MCF 10A (cell line): ENCODE measurements at places on chromosomes 12 and 14. TPM values are rescaled to one million over a fixed set of nuclear protein-coding genes. Genes with fewer than 3 reads are reported as not detected.
A peak's percentile ranks its signal among the peaks of the same experiment; 100 is the strongest.

Gene DICER1
- 35.6 and 48.6 TPM in 2 replicates for total RNA-seq

DNA sequence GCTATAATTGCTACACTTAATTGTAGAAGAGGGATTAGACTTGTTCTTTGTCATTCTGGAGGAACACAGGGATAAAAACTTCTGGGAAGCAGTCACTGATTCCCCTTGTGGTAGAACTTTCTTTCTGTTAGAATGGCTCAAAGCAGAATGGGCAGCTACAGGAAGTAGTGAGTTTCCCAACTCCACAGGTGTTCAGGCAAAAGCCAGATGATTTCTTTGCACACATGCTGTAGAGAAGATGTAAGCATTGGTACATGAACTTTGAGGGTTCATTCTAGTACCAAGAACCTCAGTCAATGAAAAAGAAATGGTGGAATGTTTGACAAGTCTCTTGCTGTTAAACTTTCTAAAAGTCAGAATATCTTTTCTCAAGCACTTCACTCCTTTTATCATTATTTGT is 4.3 kb downstream of the NDUFA9 start:
- H3K27ac ChIP-seq, result no peak overlapping the region
- no peak for DNase-seq
- no peaks in the 10 kb centered on the region for H3K27me3 ChIP-seq
- no peak overlapping the region for H3K4me3 ChIP-seq

Gene MYO1H
- total RNA-seq, result not detected in 2 replicates

Gene SYT10
- total RNA-seq, result not detected in 2 replicates

- no peaks in the 10 kb centered on the region for H3K4me1 ChIP-seq
- H3K27me3 ChIP-seq, result no peaks in the 10 kb centered on the region
- no peak for DNase-seq
Observed at GRCh38 chr14:77838831-77839511, 39.1 kb downstream of the ADCK1 start.

GRCh38 chr12:122086641-122087285 is 8.2 kb downstream of the MLXIP start:
- no peak for DNase-seq
- peak overlapping the region; percentile 18 for H3K27ac ChIP-seq
- no peaks in the 10 kb centered on the region for H3K27me3 ChIP-seq
- H3K36me3 ChIP-seq, result peaks cover 63% of the 10 kb centered on the region
- peaks cover 15% of the 10 kb centered on the region for H3K4me1 ChIP-seq

Gene GNB3
- total RNA-seq, result 0.47 TPM in 1 of 2 replicates, not detected in the other

DNA sequence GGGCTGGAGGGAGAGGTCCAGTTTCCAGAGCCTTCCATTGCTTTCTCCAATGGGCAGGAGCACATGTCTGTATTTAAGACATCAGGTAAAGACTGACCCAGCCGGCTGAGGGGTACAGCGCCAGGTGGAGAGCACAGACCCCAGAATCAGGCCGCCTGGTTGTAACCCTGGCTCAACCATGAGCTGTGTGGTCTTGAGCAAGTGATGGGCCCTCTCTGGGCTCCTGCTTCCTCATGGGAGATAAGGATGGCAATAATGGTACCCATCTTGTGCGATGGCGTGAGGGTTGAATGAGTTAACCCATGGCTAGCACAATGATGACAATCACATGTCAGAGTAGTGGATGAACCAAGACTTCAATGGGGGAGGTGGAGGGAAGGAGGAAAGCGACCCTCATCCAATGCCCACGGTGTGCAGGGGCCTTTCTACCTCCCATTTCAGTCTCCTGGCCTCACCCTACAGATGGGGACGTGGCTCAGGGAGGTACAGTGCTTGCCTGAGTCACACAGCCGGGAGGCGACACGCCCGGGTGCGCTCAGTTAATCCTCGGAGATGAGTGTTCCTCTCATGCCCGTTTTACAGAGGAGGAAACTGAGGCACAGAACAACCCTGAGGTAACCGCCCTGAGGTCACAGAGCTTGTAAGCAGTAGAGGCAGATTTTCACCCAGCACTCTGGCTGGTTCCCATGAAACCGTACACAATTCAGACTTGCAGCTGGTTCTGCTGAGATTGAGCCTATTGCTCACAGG is 163.9 kb downstream of the RBM19 start:
- H3K27ac ChIP-seq, result no peak overlapping the region
- no peaks in the 10 kb centered on the region for H3K36me3 ChIP-seq
- H3K27me3 ChIP-seq, result no peaks in the 10 kb centered on the region
- DNase-seq, result no peak
- H3K4me3 ChIP-seq, result no peak overlapping the region
- no peaks in the 10 kb centered on the region for H3K4me1 ChIP-seq

DNA sequence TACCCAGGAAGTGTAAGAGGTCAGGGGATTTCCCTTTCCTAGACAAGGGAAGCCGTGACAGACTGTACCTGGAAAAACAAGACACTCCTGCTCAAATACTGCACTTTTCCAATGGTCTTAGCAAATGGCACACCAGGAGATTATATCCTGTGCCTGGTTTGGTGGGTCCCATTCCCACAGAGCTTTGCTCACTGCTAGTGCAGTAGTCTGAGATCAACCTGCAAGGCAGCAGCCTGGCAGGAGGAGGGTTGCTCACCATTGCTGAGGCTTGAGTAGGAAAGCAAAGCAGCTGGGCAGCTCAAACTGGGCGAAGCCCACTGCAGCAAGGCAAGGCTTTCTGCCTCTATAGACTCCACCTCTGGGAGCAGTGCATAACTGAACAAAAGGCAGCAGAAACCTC is 1.0 kb upstream of the RDH16 start:
- no peak overlapping the region for H3K27ac ChIP-seq
- H3K4me1 ChIP-seq, result peaks cover 28% of the 10 kb centered on the region
- H3K27me3 ChIP-seq, result no peaks in the 10 kb centered on the region
- no peaks in the 10 kb centered on the region for H3K36me3 ChIP-seq
- no peak overlapping the region for H3K4me3 ChIP-seq

DNA sequence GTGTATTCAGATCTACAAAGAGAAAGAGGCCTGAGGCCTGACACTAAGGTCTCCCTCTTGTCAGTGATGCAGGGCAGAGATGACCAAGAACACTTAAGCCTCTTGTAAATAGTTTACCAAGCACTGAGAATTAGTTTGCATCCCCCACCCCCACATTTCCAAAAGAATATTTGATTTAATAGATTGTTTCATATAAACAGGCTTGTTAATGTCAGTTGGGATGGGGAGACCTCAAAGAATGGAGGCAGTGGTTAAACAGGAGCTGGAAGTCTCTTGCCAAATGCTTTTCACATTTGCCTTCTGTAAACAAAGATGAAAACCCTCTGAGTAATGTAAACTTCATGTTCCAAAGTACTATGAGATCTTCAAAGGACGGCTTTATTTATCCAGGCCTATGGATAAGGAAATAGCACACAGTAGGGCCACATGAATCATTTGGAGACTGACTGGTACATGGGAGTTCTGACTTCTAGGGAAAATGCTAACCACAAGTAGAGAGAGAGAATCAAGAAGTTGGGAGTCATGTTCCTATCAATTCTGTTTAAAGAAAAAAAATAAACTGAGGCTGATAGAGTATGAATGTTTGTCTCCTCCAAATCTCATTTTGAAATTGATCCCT is 234.7 kb downstream of the ANO2 start:
- no peaks in the 10 kb centered on the region for H3K27me3 ChIP-seq
- DNase-seq, result no peak
- H3K4me3 ChIP-seq, result no peak overlapping the region
- H3K4me1 ChIP-seq, result no peaks in the 10 kb centered on the region
- H3K36me3 ChIP-seq, result no peaks in the 10 kb centered on the region

Gene DHRS4
- total RNA-seq, result 28.4 and 32.5 TPM in 2 replicates

DNA sequence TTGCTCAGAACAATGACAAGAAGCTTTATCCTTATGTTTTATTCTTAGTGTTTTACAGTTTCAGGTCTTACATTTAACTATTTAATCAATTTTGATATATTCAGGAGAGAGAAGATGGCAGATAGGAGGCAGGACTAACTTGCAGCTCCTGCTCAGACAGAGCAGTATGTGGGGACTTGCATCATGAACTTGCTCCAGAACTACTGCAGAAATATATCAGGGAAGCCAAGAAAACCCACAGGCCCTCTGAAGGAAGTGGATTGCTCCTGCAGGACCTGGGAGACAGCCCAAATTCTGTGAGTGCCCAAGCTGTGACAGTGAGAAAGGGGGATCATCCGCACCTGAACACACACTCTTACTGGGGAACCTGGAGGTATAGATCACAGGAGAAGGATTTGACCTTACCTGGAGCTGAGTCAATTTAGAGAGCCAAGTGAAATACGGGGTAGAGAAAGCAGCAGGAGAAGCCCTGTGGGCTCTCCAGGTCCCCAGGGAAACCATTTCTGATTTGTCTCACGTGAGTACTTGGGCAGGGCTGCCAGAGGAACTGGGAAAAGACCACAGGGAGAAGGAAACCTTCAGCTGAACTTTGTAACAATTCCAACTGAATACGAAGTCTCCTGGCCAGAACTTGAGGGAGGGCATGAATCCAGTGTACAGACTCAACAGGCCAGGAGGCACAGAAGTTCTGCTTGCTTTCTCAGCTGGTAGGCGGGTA is 28.9 kb upstream of the TSPAN8 start:
- no peak for DNase-seq
- no peaks in the 10 kb centered on the region for H3K36me3 ChIP-seq
- no peaks in the 10 kb centered on the region for H3K27me3 ChIP-seq
- H3K4me1 ChIP-seq, result no peaks in the 10 kb centered on the region

Gene SYNDIG1L
- not detected in 2 replicates for total RNA-seq

DNA sequence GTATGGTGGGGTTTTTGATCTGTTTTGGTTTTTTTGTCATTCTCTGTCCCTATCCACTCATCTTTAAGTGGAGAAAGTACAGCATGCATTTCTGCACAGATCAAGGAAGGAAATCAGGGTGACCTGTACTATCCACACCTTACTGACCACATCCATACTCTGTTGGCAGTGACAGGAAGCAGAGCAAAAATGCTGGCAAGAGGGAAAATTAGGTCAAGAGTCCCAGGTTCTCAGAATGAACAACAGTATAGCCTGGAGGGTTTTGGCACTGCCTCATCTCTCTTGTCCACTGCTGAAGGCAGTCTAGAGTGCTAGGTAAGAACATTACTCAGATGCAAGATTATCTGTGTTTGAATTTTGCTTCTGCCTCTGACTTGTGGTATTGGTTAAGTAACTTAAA is 70.7 kb downstream of the TAOK3 start:
- H3K27ac ChIP-seq, result peak overlapping the region; percentile 84
- DNase-seq, result peak; percentile 85
- no peak overlapping the region for H3K4me3 ChIP-seq
- H3K36me3 ChIP-seq, result peaks cover 6% of the 10 kb centered on the region
- H3K4me1 ChIP-seq, result peaks cover 18% of the 10 kb centered on the region

Gene IFI27L1
- total RNA-seq, result 18.4 and 20.2 TPM in 2 replicates

DNA sequence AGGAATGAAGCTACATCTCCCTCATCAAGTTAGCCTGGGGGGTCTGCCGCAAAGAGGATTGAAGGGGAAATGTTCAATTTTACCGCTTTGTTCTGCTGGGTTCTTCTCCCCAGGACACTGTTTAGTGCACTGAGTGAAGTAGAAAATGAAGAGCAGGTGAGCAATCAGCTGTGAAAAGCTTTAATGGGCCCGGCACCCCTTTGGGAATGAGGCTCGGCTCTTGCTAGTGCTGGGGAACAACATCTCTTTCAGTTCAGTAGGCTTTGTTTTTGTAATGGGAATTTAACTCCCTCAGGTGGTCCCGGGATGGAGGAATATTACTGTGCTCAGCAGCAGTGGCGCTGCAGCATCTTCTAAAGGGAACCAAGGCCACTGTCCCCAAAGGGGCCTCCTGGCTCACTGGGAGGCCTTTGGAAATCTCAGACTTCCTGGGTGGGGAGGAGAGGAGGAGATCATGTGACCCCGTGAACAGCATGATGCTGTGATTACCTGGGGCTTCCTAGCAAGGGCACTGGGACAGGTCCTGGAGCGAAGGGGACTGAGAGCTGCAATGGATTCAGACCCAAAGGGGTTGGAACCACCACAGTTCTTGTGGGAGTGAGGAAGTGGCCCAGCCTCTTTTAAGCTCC is 85.2 kb upstream of the MAX start:
- no peaks in the 10 kb centered on the region for H3K36me3 ChIP-seq
- peaks cover 10% of the 10 kb centered on the region for H3K4me1 ChIP-seq
- no peak overlapping the region for H3K4me3 ChIP-seq
- no peak for DNase-seq

DNA sequence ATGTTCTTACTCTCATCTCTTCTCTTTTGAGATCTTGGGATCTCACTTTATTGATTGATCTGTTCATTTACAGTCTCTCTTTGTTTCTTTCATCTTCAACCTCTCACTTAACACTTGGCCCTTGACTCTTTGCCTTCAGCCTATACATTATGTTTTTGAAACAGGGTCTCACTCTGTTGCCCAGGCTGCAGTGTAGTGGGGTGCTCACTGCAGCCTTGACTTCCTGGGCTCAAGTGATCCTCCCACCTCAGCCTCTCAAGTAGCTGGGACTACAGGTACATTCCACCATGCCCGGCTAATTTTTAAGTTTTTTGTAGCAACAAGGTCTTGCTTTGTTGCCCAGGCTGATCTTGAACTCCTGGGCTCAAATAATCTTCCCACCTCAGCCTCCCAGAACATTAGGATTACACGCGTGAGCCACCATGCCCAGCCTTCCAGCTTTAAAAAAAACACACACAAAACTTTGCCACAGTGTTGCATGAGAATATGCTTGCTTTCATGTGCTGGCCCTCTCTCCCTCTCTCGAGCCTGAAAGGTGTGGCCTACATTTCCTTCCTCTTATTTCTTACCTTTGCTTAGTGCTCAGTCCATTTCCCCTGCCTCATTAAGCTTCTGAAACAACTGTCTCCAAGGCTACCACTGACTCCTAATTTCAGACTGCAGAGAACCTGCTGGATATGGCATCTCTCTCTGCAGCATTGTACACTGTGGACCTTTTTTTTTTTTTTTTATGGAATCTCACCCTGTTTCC is 9.9 kb downstream of the DIP2B start:
- H3K4me1 ChIP-seq, result peaks cover 11% of the 10 kb centered on the region
- peaks cover 7% of the 10 kb centered on the region for H3K36me3 ChIP-seq
- DNase-seq, result no peak
- H3K27me3 ChIP-seq, result no peaks in the 10 kb centered on the region
- H3K4me3 ChIP-seq, result no peak overlapping the region

Gene SERPINA9
- not detected in 2 replicates for total RNA-seq

Gene MYF5
- total RNA-seq, result not detected in 2 replicates

Gene MORN3
- total RNA-seq, result 0.35 and 0.52 TPM in 2 replicates

Gene FGF23
- total RNA-seq, result not detected in 2 replicates

Gene PARPBP
- total RNA-seq, result 11.9 and 15.1 TPM in 2 replicates

- H3K27me3 ChIP-seq, result no peaks in the 10 kb centered on the region
- no peak for DNase-seq
- H3K27ac ChIP-seq, result no peak overlapping the region
Observed at GRCh38 chr14:35742442-35742841, 66.7 kb downstream of the RALGAPA1 start.

Gene IGFBP6
- total RNA-seq, result 6.4 and 12.0 TPM in 2 replicates

GRCh38 chr14:63752449-63753169 is 24.7 kb upstream of the SGPP1 start:
- H3K27me3 ChIP-seq, result no peaks in the 10 kb centered on the region
- DNase-seq, result peak; percentile 47
- no peaks in the 10 kb centered on the region for H3K4me1 ChIP-seq
- no peaks in the 10 kb centered on the region for H3K36me3 ChIP-seq
- H3K4me3 ChIP-seq, result no peak overlapping the region
